Fibroblast of skin of back (primary cell): ENCODE measurements at places on chromosomes 5 and 9.

GRCh38 chr9:28197653-28198052 lies 624.4 kb upstream of the C9orf72 start:
- no peak for DNase-seq

DNA sequence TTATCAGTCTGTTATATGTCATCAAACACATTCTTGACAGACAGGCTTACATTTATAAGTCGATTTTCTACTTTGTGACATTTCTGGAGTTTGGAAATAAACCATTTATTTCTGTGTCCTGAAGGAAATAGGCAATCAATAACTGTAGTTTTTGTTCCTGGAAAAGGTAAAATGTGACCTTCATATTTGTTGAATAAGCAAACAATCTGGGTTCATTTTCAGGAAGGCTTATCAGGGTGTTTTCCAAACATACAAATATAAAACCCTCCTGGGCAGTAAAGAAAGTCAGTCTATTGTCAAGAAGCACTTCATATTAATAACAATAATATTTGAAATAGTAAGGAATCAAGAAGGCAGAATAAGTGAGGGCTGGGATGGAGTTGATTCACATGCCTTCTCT lies 195.0 kb downstream of the SNCAIP start:
- DNase-seq: no peak

GRCh38 chr5:162202285-162202880 lies 134.8 kb downstream of the GABRG2 start:
- no peak for DNase-seq

- no peak for DNase-seq
Measured at GRCh38 chr9:135228345-135228982, 141.0 kb downstream of the OLFM1 start.

GRCh38 chr9:116875576-116875975 lies 188.5 kb downstream of the TRIM32 start:
- DNase-seq: no peak

GRCh38 chr5:71786337-71787055 lies 67.4 kb downstream of the CARTPT start:
- DNase-seq: no peak

DNA sequence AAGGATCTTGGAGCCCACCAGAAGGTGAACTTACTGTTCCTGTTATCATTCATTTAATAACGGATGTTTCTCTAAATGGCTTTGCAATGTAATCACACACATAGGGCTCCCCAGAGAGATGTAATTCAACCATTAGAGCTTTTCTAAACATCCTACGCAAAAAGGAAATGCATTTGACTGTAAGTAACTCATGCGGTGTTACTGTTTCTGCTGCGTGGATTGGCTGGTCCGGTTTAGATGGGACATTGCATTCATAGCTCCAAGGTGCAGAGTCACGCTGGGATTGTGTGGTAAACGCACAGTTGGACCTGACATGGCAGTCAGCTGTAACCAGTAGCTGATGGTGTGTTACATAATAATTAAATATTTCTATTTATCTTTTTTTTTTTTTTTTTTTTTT lies 185.5 kb upstream of the OTULINL start:
- no peak for DNase-seq

GRCh38 chr9:20048437-20048836 lies 259.6 kb upstream of the SLC24A2 start:
- DNase-seq: no peak

GRCh38 chr5:30650311-30650710 lies 543.2 kb upstream of the CDH6 start:
- DNase-seq: no peak

GRCh38 chr9:116888066-116888465 lies 201.0 kb downstream of the TRIM32 start:
- DNase-seq: no peak

- peak; percentile 48 for DNase-seq
Measured at GRCh38 chr5:154756868-154757813, 2.0 kb downstream of the LARP1 start.

DNA sequence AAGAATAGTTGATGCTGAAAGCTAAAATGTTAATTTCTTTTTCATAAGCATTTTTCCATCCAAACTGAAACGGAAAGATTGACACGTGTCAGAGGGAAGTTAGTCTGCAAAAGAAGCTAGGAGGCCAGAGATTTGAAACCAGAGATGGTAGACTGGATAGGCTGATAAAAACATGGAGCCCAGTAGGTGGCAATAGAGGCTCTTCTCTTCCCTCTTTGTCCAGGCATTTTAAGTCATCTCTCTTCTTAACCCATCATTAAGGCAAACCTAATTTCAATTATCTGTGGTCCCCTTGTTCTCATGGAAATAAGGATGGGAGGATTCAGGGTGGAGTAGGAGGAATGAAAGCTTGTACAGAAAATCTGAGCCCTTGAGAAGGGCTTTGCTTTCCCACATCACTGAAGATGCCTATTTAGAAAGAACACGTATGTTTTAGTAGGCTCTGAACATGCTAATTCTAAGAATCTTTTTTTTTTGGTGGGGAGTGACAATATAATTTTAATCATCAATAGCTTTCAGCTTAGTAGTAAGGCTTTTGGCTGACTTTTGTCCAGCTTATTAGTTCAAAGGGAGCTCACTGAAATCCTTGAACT lies 66.6 kb downstream of the ZNF474 start:
- DNase-seq: peak; percentile 56

DNA sequence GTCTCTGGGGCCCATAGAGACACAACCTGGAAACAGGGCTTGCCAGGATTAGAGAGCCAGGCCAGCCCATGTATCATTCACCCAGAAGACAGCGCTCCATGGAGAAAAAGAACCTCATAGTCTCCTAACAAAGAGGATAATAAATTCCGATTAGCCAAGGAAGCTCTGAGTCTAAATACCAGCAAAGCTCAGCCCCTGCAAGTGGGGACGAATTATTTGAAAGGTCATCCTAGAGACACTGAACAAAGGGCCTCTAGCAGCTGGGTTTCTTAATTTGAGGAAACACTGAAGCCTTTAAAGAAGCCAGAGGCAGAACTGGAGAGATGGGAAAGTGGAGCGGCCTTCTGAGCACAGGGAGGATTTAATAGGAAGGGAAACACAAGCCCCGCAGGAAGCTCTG lies 287.1 kb upstream of the ZNF462 start:
- DNase-seq: no peak

DNA sequence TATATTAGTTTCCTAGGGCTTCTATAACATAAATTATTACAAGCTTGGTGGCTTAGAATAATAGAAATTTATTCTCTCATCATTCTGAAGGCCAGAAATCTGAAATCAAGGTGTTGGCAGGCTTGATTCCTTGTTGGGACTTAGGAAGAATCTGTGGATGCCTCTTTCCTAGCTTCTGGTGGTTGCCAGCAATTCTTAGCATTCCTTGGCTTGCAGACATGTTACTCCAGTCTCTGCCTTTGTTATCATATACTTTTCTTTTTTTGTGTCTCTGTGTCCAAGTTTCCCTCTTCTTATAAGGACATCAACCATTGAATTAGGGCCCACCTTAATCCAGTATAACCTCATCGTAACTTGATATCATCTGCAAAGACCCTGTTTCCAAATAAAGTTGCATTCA lies 31.4 kb downstream of the CTNNA1 start:
- peak; percentile 64 for DNase-seq

- no peak for DNase-seq
Measured at GRCh38 chr5:169682026-169682425, 45.0 kb downstream of the DOCK2 start.

GRCh38 chr9:27154908-27155307 lies 45.9 kb downstream of the TEK start:
- DNase-seq: peak; percentile 95

DNA sequence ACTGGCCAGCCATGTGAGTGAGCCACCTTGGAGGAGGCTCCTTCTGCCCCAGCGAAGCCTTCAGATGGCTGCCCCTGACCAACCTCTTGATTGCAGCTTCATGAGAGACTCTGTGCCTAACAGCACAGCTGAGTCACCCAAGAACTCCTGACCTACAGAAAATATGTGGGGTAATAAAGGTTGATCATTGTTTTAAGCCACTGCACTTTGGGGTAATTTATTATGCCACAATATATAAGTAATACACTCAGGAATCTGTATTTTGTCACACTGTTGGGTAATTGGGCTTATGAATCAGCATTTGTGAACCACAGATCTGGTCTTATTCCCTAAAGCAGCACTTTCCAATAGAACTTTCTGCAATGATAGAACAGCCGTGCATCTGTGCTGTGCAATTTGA lies 24.4 kb upstream of the VDAC1 start:
- peak; percentile 71 for DNase-seq

- no peak for DNase-seq
Measured at GRCh38 chr9:13431222-13431536, 151.7 kb upstream of the MPDZ start.

DNA sequence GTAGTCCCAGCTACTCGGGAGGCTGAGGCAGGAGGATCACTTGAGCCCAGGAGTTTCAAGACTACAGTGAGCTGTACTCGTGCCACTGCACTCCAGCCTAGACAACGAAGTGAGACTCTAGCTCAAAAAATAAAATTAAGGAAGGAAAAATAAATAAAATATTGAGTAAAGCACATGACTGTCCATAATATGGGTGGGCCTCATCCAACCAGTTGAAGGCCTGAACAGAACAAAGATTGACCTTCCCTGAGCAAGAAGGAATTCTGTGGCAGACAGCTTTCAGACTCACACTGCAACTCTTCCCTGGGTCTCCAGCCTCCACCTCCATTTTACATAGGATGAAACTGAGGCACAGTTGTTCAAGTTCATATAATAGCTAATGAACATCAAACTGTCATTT lies 72.3 kb downstream of the RAD23B start:
- DNase-seq: no peak

DNA sequence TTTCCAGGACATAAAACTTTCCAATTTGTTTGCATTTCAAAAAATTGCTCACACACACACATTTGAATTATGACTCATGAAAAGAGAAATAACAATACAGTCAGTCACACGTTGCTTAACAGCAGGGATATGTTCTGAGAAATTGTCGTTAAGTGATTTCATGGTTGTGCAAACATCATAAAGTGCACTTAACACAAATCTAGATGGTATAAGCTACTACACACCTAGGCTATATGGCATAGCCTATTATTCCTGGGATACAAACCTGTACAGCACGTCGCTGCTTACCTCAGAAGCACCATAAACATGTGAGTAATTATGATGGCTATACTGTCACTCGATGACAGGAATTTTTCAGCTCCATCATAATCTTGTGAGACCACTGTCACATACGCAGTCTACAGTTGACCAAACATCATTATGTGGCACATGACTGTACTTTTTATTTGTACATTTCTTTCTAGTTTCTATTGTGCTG lies 378.2 kb downstream of the ACTL7B start:
- DNase-seq: peak; percentile 87

GRCh38 chr9:20225826-20226225 lies 396.5 kb downstream of the MLLT3 start:
- peak; percentile 16 for DNase-seq

DNA sequence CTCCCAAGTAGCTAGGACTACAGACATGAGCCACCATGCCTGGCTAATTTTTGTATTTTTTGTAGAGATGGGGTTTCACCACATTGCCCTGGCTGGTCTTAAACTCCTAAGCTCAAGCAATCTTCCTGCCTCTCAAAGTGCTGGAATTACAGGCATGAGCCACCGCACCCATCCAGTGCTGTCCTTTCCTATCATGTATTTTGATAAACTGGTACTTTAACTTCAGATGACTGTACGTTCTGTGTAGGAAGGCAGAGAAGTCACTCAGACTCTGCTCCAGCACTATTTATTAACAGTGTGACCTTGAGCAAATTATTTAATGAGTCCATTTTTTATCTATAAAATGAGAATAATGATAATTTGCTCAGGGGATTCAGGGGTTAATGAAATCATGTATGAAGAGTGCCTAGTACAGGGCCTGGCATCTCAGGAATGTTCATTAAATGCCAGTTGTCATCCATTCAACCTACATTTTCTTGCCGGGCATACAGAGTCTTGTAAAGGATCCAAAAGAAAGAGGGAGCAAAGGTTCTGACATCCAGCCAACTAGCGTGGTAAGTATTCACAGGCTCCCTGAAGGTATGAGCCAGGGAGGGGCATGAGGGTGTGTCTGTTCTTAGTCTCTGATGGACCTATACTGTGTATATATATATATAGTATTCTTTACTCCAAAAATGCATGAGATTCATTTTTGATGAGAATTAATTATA lies 201.9 kb downstream of the PBX3 start:
- peak; percentile 12 for DNase-seq

GRCh38 chr5:149113669-149114068 lies 27.6 kb upstream of the ABLIM3 start:
- peak; percentile 66 for DNase-seq

DNA sequence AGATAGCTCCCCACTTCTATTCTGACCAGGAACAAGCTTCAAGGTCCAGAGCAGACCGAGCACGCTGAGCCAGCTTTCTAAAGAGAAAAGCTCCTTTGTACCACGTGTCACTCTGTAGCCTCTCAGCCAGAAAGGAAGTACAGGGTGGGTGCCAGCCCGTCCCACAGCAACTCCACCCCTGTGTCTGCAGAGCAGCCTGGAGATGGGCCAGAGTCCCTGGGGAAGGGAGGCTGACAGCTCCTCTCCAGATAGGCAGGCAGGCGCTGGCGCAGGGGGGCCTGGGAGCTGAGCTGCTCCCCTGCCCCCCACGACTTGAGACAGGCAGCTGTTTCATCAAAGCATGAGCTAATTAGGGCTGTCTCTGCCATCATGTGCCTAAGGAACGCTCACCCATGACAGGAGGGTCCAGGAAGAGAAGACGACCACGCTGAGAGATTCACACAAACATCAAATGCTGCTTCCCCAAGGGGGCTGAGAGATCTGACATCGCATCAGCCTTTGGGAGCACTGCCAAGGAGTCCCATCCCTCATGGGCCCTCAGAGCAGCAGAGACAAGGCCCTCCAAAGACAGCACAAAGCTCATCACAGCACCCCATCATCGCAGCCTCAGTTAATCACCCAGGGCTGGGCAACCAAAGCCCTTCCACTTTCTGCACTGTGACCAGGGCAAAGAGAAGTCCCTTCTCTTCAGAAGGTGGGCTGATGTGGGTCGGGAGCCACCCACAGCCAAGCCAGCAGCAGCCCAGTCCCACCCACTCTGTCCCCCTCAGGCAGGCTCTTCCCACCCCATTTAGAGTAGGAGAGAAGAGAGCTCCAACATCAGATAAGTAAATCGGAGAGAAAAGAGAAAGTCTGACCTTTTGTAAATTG lies 78.5 kb upstream of the LRRTM2 start:
- DNase-seq: peak; percentile 86

DNA sequence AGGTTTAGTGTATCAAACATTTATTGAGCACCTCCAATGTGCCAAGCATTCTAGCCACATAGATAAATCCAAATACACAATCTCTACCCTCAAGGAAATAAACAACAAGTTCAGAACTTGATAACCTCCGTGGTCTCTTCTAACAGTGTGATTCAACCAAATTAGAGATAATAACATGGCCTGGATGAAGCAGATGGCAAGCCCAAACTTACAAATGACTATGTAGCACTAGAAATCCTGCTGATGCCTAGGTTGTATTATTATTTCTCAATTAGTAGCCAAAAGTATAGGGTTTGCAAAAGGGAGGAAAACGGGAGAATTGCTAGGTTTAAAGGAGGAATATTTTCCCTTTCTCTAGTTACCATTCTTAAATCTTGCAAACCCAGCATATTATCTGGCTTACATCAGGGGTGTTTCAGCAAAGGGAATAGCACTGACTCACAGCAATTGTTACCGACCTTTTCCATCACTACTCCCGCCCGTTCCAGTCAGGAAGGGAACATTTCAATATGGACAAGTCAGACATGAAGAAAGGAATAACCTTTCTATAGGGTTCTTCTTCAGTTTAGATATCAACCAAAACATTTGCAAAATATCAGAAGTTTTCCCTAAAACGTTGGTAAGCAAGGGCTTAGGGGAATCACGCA lies 2.3 kb downstream of the DPYSL3 start:
- peak; percentile 51 for DNase-seq

- peak; percentile 97 for DNase-seq
Measured at GRCh38 chr9:18268381-18268780, 205.6 kb upstream of the ADAMTSL1 start.

GRCh38 chr5:62305358-62305714 lies 670 bp upstream of the KIF2A start:
- DNase-seq: no peak
